Stimulated activated CD8-positive, alpha-beta memory T cell treated with anti-CD3 and anti-CD28 coated beads, Interleukin-4, amount 100 ng/mL, for 1 hour (primary cell): ENCODE measurements at places on chromosomes 11 and 22.

GRCh38 chr11:28140689-28141455, 32.7 kb downstream of the METTL15 start:
- no peak for DNase-seq

DNA sequence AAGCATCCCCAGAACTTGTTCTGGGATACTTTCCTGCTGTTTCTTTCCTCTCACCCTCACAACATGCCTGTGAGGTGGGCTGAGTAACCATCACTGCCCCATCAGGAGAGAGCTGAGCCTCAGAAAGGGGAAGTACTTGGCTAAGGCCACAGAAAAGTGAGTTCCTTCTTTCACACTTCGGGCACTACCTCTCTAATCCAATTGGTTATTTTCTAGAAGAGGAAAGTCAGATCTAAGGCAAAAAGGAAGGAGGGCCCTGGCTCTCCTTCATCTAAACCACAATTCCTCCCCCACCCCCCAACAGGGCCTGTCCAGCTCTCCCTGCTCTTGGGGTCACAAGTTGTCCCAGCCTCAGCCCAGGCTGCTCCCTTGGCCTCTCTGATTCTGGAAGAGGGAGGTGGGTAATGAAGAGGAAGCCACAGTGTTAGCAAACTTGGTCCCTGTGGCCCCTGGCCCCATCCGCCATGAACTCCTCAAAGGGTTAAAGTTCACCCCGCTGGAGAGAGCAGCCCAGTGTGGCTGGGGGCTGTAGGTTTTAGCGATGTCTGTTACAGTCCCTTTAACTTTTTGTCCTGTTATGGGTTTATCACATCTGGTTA, 34.0 kb downstream of the SLC22A12 start:
- no peak for DNase-seq

DNA sequence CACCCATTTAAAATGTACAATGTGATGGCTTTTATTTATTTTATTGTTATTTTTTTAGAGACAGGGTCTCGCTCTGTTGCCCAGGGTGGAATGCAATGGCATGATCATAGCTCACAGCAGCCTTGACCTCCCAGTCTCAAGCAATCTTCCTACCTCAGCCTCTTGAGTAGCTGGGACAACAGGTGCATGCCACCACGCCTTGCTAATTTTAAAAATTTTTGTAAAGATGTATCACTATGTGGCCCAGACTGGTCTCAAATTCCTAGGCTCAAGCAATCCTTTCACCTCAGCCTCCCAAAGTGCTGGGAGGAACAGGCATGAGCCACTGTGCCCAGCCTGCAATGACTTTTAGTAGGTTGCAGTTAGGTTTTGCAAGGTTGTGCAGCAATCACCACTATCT, 14.3 kb downstream of the CLDN5 start:
- DNase-seq = no peak

DNA sequence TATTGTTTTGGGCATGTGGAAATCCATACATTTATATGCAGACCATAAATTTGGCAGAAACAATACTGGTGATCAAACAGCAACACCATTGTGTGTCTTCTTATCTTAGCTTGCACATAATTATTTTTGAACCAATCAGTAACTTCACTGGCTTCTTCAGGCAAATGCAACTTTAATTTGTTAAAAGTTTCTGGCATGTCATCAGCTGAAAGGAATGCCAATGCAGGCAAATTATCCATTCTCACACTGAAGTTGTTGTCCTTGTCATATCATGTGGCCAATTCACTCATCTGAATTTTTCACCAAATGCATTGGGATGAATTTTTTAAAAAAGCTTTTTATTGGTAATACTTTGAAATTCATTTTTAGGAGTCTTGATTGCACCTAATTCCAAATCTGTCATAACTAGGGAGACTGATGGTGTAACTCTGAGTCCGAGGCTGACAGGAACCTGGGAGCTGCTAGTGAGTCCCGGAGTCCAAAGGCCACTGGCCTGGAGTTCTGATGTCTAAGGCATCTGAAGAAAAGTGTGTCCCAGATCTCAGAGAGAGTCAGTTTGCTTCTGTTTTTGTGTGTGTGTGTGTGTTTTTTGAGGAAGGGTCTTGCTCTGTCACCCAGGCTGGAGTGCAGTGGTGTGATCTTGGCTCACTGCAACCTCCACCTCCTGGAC, 17.4 kb upstream of the OR10V1 start:
- no peak for DNase-seq

DNA sequence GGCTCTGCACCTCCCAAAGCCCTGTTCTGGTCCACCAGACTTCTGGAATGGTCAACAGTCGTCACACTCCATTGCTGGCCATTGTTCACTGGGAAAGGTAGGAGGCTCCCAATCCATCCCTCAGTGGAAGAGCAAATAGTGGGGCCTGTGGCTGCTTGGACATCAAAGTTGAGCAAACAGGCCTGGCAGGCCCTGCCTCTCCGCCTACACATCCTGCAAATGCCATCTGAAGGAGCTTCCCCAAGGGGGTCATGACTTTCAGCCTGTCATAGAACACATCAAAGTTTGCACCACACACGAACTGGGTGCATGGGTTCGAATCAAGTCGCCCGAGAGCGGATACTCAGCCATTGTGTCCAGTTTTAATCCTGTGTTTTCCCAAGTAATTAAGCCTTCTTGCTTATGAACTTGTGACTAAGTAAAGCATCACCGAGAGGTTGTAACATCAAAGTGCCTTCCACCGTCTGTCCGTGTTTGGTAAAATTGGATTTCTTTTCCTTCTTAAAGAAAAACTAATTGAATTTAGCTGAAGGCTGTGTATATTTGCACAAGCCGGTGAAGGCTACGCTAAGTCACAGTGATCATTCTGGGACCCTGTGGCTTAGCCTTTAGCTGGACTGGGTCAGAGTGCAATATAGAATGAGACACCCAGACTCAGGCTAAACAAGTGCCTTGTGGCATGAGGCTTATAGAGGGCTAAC, 36.1 kb downstream of the CLPB start:
- no peak for DNase-seq

DNA sequence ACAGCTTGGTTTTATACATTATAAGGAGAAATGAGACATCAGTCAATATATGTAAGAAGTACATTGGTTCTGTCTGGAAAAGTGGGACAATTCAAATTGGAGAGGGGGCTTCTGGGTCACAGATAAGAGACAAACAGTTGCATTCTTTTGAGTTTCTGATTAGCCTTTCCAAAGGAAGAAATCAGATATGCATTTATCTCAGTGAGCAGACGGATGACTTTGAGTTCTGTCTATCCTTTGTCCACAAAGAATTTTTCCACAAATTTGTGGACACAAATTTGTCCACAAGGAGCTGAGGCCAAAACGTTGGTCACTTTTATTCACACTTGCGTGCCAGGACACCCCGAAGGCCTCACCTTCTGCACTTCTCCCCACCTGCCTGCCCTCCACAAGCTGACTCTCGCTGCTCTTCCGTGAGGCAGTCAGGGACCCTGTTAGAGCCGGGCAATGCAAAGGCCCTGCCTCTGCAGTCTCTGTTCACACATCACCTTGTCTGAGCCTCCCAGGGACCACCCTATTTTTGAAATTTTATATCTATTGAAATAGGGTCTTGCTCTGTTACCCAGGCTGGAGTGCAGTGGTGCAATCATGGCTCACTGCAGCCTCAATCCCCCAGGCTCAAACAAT, 20.5 kb downstream of the IL17REL start:
- no peak for DNase-seq

DNA sequence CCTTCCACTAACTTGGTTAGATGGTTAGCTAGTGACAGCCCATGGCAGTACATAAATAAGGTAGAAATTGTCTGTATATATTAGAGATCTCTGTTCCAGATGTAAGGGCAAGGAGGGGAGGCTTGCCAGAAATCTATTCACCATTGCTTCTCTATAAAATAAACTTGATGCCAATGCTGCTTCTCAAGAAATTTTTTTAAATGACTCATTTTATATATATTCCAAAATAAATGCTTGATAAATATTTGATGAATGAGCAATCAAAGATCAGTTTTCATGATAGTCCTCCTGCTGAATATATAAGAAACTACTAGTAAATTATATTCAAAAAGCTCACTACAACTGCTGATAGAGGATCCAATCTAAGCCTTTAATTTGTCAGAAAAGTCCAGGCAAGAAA, 710.6 kb upstream of the CCDC179 start:
- DNase-seq = no peak

- no peak for DNase-seq
Measured at GRCh38 chr22:42684462-42685195, 35.4 kb upstream of the CYB5R3 start.

- DNase-seq = no peak
Measured at GRCh38 chr11:63761188-63761587, 7.4 kb downstream of the ZFTA start.

GRCh38 chr11:60950024-60950423, 2.0 kb downstream of the SLC15A3 start:
- no peak for DNase-seq

DNA sequence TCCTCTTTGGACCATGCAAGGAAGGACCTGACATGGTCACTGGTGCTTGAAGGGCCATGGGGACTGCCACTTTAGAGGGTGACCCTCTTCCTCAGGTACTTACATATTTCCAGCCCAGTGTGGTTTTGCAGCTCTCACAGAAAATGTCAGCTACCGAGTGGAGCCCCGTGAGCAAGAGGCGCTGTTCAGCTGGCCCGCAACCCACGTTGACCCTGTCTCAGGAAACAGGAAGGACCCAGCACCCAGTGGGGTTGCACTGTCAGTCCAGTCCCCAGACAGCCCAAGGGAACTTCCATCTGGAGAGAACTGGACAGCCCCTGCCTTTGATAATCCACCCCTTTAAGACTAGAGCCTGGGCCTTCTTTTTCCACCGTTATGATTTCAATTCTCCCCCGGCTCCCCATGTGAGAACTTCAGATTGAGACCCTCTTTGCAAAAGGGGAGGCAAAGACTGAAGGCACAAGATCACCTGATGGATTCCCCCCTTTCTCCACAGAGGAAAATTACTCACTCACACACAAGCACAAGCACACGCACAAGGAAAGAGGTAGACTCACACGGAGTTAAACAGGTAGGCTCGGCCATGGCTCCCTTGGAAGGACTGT, 3.4 kb downstream of the YPEL4 start:
- DNase-seq = no peak

- no peak for DNase-seq
Measured at GRCh38 chr11:62444835-62445234, 26.0 kb downstream of the SCGB1A1 start.

- no peak for DNase-seq
Measured at GRCh38 chr11:38305682-38306081, 1707.6 kb upstream of the RAG2 start.

GRCh38 chr22:20645954-20646353, 128.0 kb upstream of the SERPIND1 start:
- DNase-seq = no peak

DNA sequence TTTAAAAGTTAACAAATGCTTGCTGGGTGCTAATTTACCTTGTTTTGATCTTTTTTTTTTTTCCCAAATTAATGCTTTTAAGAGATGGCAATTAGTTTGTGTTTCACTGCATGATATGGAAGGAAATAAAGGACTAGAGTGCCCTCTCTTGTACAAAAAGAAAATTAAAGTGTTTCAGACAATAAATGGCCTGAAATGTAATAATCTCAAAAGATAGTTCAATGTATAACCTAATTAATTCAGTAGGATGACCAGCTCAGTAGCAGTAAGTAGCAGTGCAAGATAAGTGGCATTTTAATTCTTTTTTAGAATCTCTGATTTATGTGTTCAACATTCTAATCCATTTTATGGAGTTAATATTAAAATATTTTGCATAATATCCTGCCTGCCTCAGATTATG, 39.9 kb upstream of the MYO18B start:
- no peak for DNase-seq

- no peak for DNase-seq
Measured at GRCh38 chr22:49848690-49849160, 4.9 kb upstream of the ZBED4 start.

- no peak for DNase-seq
Measured at GRCh38 chr22:42964994-42965699, 49.8 kb downstream of the PACSIN2 start.

GRCh38 chr11:70314730-70315129, 44.2 kb downstream of the PPFIA1 start:
- DNase-seq = no peak

DNA sequence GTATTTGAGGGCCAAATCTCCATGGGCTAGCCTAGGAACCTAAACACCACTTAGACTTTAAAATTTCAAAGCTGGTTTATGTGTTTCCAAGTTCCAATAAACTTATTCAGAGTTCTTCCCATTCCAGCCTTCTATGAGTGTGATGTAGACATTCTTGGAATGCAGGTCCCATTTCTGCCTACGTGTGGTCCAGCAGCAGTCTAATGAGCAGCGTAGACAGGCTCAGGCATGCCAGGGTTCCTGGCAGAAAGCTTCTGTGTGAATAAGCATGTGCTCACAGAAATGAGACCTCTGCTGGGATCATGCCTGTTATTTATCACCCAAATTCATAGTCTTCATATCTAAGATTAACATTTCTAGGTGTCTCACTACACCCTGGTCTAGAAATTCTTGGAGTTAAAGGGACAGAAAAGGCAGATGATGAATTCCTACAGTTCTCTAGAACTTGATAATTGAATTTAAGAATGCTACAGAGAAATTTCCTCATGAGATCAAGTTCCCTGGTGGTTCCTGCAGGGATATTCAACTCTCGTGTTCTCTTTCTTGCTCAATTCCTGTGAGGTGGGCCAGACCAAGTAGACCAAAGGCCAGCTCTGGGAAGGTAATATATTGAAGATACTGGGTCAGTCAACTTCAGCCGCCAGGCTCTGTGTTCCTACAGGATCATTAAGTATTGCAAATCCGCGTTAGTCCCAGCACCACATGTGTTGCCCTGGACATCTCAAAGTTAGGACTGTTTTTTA, 17.6 kb downstream of the RNF185 start:
- no peak for DNase-seq

DNA sequence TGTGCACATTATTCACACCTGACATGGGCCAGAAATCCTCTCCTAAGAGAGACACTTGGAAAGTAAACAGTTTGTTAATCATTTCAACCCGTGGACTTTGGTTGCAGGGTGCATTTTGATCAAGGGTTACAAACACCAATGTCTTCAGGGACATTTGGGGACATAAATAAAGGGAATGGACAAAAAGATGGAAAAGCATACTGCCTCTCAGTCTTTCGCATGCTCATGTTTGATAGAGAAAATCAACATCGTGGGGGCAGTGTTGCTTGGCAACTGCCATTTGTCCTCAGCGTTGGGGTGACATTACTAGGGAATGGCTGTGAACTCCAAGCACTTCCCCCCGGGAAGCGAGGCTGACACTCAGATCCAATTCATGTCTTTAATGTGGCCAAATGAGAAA, 114.7 kb upstream of the OR4B1 start:
- DNase-seq = no peak
